T-helper 9 cell (primary cell): ENCODE measurements at places on chromosomes 11 and 22.
A peak's percentile ranks its signal among the peaks of the same experiment; 100 is the strongest.

GRCh38 chr22:38193580-38193979, 8.2 kb upstream of the MAFF start:
- no peak for DNase-seq

GRCh38 chr11:107953446-107953845, 25.2 kb downstream of the RAB39A start:
- no peak for DNase-seq

- DNase-seq = no peak
These were observed 67.8 kb downstream of the FAM168A start for GRCh38 chr11:73530109-73530508.

DNA sequence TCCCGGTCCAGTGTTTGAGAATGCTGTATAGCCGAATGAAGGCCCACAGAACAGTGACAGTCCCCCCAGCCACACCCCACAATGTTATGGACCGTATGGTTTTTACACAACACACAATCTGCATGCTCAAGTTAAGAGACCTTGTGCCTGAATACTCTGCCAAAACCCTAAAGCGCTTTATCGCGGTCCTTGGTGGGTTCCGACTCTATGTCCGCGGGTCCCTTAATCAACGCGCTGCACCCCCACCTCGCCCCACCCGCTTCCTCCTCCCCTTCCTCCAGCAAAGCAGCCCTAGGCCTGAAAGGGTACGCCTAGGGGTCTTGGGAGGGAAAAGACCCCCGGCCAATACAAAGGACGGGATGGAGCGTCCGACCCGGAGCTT, 442 bp downstream of the COPB1 start:
- DNase-seq = peak; percentile 33

DNA sequence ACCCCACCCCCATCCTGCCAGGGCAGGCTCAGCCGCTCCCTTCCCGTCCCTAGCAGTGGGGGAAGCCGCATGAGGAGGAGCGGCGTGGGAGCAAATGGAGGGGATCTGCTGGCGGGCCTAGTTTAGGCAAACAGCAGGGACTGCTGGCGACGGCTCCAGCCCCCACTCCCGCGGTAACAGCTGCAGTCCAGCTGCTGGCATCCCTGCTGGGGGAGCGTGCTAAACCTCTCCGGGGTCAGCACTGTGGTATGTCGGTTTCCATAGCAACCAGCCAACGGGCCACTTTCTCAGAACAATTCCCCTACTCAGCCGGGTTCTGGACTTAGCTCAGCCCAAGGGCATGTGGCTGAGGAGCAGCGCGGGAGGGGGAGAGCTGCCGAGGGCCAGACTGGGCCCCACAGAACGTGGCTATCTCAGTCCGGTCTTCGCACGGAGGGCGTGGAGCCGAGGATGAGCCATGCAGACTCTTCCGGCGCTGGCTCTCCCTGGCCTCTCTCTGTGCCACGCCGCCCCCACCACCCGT, 98.8 kb downstream of the PKNOX2 start:
- no peak for DNase-seq

DNA sequence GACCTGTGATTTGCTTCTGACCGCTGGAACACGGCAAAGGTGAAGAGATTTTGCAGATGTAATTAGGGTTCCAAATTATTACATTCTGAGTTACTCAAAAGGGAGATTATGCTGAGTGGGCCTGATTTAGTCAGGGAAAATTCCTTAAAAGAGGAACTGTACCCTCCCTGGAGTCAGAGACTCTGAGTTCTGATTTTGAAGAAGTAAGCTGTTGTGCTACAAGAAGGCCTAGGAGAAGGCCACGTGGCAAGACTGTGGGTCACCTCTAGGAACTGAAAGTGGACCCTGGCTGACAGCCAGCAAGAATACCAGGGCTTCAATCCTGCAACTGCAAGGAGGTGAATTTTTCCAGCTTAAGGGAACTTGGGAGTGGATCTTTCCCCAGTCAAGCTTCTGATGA, 45.3 kb downstream of the CHRDL2 start:
- no peak for DNase-seq

- DNase-seq = no peak
These were observed 12.7 kb downstream of the C11orf91 start for GRCh38 chr11:33687733-33688479.

GRCh38 chr11:908273-908672, 2.3 kb downstream of the CHID1 start:
- no peak for DNase-seq

DNA sequence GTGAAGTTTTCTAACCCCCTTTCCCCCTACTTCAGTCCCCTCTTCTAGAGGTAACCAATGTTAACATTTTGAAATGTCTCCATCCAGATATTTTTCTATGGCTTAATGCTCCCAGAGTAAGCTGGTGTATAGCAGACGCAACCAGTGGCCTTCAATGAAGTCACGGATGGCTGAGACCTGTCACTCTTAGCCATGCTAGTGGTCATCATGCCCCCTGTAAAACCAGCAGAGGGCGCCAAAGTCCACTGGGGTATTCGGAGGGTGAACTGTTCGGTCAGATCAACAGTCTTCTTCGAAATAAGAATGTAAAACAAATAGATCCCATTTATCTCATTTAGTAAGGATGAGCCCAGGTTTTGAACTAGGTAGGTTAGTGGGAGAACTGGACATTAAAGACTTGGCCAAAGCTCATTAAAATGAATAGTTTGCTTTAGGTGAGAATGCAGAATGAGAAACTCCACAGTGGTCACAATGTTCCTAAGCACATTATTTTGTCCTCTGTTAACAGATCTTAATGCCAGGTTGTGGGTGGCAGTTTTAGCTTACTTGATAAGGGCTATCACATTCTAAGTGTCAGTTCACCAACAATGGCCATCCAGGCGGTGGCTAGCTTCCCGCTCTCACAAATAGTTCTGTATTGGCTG, 8.6 kb upstream of the MMP8 start:
- DNase-seq = no peak

GRCh38 chr11:3030289-3031070, 26.7 kb downstream of the CARS1 start:
- DNase-seq = no peak

GRCh38 chr11:35144806-35145205, 5.8 kb downstream of the CD44 start:
- DNase-seq = no peak

DNA sequence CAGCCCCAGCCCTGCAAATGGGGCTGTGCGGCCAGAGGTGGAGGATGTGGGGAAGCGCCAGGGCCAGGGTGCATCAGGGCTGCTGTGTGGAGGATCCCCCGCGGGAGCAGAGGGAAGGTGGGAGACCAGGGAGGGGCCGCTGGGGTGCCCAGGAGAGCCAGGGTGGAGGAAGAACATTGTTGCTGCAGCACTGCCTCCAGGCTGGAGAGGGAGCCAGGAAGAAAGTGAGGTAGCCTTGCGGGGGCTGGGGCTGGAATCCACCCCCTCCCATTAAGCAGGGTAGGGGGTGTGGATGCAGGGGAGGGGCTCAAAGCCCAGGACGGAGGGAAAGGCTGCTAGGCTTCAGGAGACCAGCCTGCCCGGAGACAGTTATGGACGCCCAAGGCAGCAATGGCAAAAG, 15.0 kb downstream of the CABP7 start:
- no peak for DNase-seq

DNA sequence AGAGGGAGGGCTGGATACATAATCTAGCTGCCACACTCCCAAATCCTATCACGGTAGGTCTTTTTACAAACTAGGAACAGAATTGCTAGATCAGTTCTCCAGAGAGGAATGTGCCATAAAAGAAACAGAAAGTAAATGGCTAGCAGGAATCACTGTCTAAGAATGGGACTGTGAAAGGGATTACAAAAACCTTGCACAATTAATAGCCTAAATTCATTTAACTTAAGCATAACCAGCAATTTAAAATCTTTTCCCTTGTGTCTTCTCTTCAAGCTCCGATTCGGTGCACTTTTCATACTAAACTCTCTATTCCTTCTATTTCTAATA, 35.2 kb downstream of the APOL5 start:
- DNase-seq = no peak

GRCh38 chr11:45922425-45923082, at the start of gene LARGE2:
TSS of gene LARGE2 (plus strand) at chr11:45922656. CDS start at chr11:45922883, 227 bp downstream.
- no peak for DNase-seq

DNA sequence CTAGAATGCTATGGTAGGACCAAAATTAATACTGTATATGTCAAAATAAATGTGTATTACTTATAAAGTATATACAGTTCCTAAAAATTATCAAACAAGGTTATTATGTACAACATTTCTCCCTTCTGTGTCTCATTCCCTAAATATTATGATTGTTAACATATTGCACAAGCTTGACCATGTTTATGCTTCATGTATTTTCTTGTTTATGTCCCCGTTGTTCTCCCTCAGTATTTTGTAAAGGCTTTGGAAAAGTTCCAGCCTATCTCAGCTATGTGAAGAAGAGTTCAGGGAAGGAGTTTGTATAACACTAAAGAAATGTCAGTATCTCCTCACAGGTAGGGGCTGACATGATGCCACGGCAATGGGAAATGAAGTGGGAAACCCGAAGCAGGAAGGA, 19.6 kb downstream of the ADM start:
- no peak for DNase-seq

DNA sequence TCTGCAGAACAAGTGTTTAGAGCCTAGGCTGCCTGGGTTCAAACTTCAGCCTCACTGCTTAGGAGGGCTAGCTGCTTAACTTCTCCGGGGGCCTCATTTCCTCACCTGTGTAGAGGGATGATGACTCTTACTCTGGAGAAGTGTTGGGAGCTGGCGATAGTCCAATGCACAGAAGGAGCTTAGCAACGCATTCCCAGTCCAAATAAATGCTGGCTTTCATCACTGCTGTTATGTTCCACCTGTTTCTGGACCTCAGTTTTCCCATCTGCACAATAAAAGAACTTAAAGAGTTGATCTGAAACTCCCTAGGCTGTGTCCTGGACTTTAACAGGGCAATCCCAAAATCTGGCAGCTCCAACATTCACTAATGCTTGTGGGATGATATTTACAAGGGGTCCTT, 337.8 kb downstream of the MIAT start:
- no peak for DNase-seq

GRCh38 chr11:70243912-70244652, 26.4 kb upstream of the PPFIA1 start:
- no peak for DNase-seq

DNA sequence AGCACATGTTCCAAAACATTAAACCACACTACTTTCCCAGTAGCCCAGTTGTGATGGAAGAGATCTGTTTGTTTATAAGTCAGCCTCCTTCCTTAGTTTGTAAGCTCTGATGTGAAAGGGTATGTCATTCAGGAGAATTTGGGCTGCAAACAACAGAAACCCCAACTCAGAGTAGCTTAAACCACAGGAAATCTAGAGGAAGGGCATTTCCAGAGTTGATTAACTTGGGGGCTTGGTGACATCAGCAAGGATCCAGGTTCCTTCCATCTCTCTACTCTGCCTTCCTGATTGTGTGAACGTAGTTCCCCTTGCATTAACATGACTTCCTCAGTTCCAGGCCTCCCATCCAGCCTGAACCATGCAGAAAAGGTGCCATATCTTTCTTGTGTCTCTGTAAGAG, 6.5 kb upstream of the FJX1 start:
- DNase-seq = no peak

DNA sequence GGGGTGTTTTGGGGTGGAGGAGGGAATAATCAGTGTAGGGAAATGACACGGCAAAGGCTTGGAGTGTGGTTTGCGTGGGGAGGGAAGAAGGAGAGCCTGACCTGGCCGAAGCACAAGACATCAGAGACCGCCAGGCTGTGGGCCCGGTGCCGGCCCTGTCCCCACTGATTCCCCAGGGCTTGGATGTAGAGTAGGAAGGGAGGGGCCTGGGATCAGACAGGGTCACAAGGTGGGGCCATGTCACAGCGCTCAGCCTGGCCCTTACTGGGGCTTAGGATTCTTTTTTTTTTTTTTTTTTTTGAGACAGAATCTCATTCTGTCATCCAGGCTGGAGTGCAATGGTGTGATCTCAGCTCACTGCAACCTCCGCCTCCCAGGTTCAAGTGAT, 9.8 kb downstream of the PICK1 start:
- DNase-seq = no peak

DNA sequence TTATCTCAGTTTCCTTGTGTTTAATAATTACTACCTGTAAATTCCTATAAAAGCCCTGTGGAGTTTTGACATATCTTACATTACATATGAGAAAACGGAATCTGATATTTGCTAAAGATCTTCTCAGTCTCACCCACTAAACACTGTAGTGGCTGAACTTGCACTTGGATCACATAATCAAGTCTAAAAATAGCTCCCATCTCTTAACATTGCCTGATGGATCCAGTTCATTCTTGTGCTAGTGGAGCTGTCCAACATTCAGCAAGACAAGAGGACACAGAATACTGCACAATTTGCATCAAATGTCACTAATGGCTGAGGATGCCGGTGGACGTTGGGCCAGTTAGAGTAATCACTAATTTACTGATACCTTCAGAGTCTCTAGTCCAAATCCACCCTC, 569.9 kb upstream of the ANO5 start:
- DNase-seq = no peak

DNA sequence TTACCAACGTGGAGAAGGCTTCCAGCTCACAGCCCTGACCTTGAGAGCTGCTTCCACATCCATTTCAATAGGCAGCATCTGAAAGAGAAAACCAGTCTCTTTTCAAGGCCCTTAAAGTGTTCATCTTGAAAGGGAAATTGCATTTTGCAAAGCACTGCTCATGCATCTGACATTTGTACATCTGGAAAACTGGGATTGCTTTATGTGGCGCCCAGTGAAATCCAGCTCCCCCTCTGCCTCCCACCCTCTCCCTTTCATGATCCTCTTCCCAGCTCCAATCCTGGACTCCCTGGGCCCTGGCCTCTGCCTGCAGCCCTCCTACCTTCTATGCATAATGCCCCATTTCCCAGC, 17.4 kb downstream of the TP53AIP1 start:
- DNase-seq = no peak

- no peak for DNase-seq
These were observed 504 bp upstream of the ASCC2 start for GRCh38 chr22:29838599-29838956.

GRCh38 chr11:35313066-35313759, 106.1 kb downstream of the SLC1A2 start:
- no peak for DNase-seq

- DNase-seq = peak; percentile 38
These were observed 1.6 kb downstream of the MCAM start for GRCh38 chr11:119315131-119316015.

GRCh38 chr11:87304412-87304811, 266.7 kb downstream of the TMEM135 start:
- DNase-seq = no peak

DNA sequence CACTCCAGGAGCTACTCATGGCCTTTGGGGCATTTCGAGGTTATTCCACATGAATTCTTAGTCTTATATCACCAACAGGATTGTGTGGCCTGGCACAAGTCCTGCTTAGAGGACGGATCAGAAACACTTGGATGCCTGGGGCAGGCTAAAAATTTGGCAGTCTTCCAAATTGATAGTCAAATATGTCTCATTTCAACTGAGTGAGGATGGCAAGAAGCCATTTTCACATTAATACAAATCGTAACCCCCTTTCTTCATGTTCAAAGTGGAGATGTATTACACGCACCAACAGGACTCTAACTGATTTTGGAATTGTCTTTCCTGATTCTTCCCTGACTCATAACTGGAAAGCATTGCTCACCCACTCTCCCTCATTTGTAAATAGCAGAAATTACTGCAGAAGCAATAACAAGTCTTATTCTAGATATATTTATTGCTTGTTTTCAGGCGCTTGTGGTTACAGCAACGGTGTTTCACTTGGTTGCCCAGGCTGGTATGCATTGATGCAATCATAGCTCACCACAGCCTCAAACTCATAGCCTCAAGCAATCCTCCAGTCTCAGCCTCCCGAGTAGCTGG, 10.3 kb upstream of the CCDC86 start:
- DNase-seq = no peak

- DNase-seq = no peak
These were observed 2.5 kb upstream of the HBB start for GRCh38 chr11:5229356-5229755.

GRCh38 chr11:40166892-40167291, 1292.6 kb downstream of the LRRC4C start:
- no peak for DNase-seq
